Activated naive CD8-positive, alpha-beta T cell treated with anti-CD3 and anti-CD28 coated beads, Interleukin-2, amount 50 U/mL, for 16 hours (primary cell): ENCODE measurements at places on chromosomes 4 and X.

DNA sequence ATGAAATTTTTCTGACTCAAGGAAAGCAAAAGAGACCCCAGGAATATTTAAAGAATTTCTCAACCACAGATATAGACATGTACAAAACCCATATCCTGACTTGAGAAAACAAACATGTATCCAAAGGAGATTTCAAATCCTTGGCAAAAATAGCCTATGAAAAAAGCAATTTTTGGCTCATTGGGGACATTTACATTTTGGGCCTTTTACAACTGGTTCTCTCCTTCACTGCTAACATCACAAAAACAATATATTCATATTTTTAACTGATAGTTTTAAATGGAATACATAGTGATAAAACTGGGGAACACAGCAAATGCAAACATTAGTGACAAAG lies 65.0 kb downstream of the SH3RF1 start:
- no peak for DNase-seq

DNA sequence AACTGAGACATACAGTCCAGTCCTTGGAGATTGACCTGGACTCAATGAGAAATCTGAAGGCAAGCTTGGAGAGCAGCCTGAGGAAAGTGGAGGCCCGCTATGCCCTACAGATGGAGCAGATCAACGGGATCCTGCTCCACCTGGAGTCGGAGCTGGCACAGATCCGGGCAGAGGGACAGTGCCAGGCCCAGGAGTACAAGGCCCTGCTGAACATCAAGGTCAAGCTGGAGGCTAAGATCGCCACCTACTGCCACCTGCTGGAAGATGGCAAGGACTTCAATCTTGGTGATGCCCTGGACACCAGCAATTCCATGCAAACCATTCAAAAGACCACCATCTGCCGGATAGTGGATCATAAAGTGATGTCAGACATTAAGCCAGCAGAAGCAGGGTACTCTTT lies 20.4 kb upstream of the FRMPD3 start:
- no peak for DNase-seq

GRCh38 chr4:174702979-174703478 lies 126.0 kb downstream of the GLRA3 start:
- no peak for DNase-seq

- no peak for DNase-seq
Observed at GRCh38 chrX:67619253-67619652, 75.4 kb downstream of the AR start.

DNA sequence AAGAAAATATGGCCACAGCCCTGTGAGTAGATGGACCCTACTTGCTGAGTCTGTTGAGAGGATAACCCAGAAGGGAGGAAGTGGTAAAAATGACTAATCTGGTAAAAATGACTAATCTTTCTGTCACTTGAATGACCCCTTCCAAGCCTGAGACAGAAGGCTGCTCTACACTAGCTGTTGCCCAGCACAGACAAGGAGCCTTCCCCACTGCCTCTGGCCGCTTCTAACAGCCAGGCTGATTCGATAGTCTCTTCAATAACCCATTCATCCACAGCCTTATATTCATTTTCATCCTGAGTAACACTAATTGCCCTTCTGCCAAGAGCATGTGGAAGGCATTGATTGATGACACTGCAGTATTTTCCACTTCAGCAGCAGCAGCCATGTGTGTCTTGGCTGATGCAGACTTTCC lies 18.4 kb downstream of the MAGEB17 start:
- no peak for DNase-seq

DNA sequence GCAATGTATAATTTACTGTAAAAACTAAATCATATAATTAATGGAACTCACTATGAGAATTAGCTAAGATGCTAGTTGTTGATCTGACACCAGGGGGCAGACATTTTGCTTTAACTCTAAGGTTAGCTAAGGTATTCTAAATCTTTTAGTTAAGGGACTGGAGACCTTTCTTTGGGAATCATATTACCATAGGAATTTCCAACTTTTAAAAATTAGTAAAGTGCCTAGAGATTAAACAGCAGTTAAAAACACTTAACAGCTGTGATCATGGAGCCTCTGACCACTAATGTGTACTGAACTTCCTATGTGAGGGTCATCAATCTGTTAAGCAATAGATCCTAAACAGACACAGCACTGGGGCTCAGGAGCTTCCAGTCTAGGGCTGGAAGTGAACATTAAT lies 226.6 kb downstream of the NSUN7 start:
- DNase-seq, result no peak

GRCh38 chr4:6324999-6325787 lies 55.5 kb downstream of the WFS1 start:
- no peak for DNase-seq

GRCh38 chr4:6917461-6918271 lies 8.0 kb downstream of the TBC1D14 start:
- no peak for DNase-seq

DNA sequence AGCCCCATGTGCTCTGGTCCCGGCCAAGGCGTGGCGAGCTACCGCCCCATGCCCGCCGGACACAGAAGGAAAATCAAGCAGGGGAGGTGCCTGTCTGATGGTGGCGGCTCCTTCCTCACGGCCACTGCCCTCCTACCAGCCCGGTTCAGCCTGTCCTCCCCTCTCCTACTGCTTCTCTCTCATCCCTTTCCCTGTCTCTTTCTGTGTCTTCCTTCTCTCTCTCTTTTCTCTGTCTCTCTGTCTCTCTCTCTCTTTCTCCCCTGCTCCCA lies 279.1 kb downstream of the ASMT start:
- no peak for DNase-seq

DNA sequence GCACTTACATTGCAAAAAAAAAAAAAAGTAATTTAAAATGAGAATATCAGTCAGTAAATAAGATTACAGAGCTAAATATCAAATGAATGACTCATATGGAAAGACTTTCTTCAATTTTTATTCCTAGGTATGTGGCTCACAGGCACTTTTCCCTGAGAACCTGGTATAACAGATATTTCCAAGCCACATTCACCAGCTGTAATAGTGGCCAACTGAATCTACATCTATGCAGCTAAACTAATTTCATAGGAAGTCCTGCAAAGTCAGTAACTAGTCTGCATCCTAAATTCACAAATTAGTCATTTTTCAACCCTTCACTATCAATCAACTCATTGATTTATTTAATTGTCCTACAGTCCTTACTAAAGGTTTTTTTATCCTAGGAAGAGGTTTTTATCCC lies 5.6 kb downstream of the PDE5A start:
- DNase-seq, result no peak
